ENCODE measurements at places on chromosomes 7 and 10. TPM values are rescaled to one million over a fixed set of nuclear protein-coding genes. Genes with fewer than 3 reads are reported as not detected.

Gene SLC13A1
- not detected for total RNA-seq

Gene PODXL
- total RNA-seq: 22.1 TPM

Gene AKR1D1
- not detected for total RNA-seq

Gene OR6B1
- total RNA-seq: not detected

Gene AGR3
- not detected for total RNA-seq

Gene SRGN
- total RNA-seq: not detected

Gene GNG11
- 14.3 TPM for total RNA-seq

Gene ZNF679
- total RNA-seq: not detected

Gene MSS51
- 4.0 TPM for total RNA-seq

Gene ENO4
- total RNA-seq: 0.28 TPM

Gene MMD2
- not detected for total RNA-seq

Gene RASA4B
- 1.8 TPM for total RNA-seq

Gene HMX2
- not detected for total RNA-seq

Measured in A673 (cell line).